ENCODE measurements at places on chromosomes 3 and 15.

DNA sequence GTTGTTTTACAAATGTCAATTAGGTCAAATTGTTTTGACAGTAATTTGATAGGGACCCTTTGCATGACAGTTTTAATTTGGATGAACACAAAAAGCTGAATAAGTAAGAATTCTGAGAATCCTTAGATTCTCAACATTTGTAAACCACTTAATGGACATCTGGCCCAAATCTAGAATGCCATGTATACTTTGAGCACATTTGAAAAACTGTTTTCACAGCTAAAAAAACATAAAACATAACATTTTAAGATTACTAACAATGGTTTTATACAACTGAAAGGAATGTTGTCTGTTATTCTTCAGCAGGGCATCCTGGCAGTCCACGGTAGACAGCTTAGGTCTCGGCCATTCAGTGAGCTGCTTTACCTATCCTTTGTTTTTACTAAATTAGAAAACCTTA, 34.5 kb upstream of the TM2D3 start:
- DNase-seq, result no peak

GRCh38 chr15:68433551-68433950, 1.6 kb upstream of the ITGA11 start:
- no peak for DNase-seq

- DNase-seq, result no peak
Measured at GRCh38 chr3:13307041-13307440, 113.1 kb downstream of the NUP210 start.

GRCh38 chr3:55339819-55340218, 147.3 kb downstream of the WNT5A start:
- no peak for DNase-seq

DNA sequence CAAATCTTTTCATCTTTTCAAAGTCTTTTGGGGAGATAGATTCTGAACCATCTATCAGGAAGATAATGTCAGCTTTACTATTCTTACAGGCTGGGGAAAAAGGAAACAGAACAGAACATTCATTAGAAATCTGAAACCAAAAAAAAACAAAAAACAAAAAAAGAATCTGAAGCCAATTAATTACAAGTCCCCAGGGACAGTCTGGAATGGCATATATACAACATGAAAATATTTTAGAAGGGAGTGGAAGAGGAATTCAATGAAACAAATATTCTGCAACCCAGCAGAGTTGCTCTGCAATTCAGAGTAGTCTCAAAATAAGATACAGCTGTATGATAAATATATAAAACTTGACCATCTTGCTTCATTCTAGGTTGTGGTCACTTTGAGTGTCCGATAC, 41.7 kb upstream of the CAPN7 start:
- no peak for DNase-seq

GRCh38 chr3:5185093-5185673, 2.3 kb upstream of the EDEM1 start:
- no peak for DNase-seq

GRCh38 chr3:32226875-32227500, 11.5 kb upstream of the CMTM8 start:
- DNase-seq, result no peak

- DNase-seq, result no peak
Measured at GRCh38 chr3:194500198-194500597, 13.4 kb upstream of the ATP13A3 start.

DNA sequence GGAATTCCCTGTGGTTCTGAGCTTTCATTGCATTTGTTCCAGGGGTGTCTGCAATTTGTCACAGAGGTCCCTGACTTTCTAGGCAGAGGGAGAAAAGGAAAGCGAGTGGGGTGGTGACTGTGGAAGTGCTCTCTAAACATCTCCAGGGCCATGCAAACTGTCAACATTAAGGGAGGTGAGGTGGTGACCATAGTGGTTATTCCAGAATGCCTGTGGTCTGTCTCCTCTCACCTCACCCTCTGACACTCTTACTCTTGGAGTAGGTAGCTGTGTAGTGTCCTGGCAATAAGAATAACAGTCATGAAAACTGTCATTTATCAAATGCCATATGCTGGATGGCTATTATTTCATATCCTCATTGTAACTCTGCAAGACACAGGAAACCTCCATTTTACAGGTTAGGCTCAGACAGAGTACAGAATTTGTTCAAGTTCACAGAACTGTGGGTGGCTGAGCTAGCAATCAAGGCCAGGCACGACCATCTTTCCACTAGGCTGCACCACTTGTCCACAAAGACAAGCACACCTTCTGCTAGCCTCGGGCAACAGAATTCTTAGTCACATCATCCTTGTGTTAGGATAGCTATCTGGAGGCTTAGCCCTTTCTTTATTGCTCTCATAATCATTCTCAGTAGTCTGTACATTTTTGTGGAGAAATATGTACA, 179.4 kb downstream of the CD47 start:
- no peak for DNase-seq

GRCh38 chr3:21117370-21117769, 633.6 kb downstream of the ZNF385D start:
- no peak for DNase-seq

GRCh38 chr15:52109559-52110451, 2.8 kb downstream of the BCL2L10 start:
- DNase-seq, result no peak

GRCh38 chr3:135809021-135809634, 156.4 kb upstream of the PPP2R3A start:
- DNase-seq, result no peak

DNA sequence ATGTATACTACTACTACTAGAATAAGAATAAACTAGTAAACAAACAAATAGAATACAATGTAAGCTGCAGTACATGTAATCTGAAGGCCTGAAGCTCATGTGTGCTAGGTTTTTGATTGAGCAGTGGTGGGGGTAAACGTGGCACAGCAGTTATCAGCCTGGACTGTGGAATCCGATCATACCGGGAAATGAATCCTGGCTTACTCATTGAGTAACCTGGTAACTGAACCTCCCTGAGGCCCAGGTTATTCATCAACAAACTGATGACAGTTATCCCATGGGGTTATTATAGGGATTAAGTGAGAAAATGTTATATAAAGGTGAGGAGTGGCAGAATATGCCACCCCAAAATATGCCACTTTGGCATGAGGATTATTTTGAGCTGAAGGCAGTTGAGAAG, 339.1 kb downstream of the FHIT start:
- no peak for DNase-seq

- DNase-seq, result no peak
Measured at GRCh38 chr3:149895769-149896168, 74.9 kb downstream of the PFN2 start.

- DNase-seq, result no peak
Measured at GRCh38 chr3:127815641-127816605, 6.4 kb downstream of the MGLL start.

DNA sequence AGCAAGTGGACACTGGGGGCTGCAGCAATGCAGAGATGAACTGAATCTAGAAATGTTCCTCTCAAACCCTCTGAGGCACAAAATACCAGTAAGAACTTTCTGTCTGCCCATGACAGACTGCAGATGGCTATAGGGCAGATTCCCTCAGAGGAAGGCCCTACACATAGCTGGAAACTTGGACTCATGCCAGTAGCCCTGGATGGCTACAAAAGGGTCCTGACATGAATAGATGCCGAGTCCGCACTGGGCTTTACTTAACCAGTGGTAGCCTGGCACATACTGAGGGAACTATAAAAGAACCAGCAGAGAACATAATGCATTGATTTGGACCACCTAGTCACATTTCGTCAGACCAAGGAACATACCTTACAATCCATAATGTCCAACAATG, 66.7 kb downstream of the C3orf80 start:
- no peak for DNase-seq

DNA sequence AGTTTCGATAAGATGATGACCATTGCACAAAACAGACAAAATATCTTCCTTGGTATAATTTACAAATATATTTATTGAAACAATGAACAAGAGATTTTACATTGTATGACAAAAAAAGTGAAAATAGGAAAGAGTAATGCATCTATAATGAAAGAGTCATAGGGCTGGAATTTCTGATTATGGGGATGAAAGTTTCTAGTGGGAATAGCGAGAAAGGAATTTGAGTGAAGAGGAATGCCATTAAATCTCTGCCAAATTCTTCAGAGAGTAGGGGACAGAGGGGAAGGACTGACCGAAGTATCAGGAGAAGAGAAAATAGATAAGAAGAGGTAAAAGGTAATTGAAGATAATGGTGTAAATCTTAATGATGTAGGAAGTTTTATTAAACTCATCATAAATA, 125.4 kb downstream of the VGLL3 start:
- no peak for DNase-seq

- DNase-seq, result no peak
Measured at GRCh38 chr3:129919806-129920205, 26.3 kb upstream of the TMCC1 start.

Data from activated T-cell treated with anti-CD3 and anti-CD28 coated beads, Interleukin-2, amount 50 U/mL, for 1 hour (primary cell).